Suppressor macrophage treated with lipopolysaccharide for 1 hour (primary cell): ENCODE measurements at places on chromosomes 4 and X.

GRCh38 chrX:81054904-81055303 is 146.8 kb downstream of the HMGN5 start:
- DNase-seq, result no peak

DNA sequence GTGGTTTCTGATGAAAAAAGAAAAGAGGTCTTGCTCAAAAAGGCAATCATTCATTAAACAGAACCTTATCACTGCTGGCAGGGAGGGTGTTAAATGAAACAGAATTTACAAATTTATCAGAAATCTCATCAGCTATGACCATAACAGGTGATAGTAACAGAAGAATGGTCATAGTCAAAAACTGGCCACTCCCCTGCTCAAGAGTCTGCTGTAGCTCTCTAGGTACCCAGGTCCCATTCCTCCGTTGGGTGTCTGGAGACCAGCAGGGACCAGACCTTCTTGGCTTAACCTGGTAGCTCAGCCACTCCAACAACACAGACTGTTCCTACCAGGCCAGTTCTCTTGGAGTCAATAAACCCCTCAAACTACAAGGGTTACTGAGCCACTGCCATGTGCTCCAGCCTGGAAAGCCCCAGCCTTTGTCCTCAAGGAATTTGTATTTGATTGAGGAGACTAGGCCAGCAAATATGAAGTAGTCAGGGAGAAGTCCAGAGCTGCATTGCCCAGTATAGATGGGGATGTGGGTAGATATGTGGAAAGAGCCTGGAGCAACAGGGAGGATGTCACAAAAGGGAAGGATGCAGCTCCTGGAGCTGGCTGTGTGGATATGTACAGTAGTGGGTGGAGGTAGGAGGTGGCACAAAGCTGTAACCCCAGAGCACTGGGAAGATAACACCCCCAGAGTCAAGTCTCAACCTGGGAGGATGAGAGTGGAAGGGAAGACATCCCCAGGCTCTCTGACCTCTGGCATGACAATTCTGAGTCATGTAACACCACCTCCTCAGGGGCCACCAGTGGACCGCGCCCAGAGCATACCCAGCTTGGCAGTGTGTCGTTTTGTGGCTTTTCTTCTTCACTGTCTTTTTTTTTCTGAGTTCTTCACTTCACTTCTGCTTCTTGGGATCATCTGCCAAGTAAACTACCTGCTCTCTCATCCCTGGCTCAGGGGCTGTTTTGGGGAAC is 21.9 kb downstream of the RASL11B start:
- peak; percentile 44 for DNase-seq

DNA sequence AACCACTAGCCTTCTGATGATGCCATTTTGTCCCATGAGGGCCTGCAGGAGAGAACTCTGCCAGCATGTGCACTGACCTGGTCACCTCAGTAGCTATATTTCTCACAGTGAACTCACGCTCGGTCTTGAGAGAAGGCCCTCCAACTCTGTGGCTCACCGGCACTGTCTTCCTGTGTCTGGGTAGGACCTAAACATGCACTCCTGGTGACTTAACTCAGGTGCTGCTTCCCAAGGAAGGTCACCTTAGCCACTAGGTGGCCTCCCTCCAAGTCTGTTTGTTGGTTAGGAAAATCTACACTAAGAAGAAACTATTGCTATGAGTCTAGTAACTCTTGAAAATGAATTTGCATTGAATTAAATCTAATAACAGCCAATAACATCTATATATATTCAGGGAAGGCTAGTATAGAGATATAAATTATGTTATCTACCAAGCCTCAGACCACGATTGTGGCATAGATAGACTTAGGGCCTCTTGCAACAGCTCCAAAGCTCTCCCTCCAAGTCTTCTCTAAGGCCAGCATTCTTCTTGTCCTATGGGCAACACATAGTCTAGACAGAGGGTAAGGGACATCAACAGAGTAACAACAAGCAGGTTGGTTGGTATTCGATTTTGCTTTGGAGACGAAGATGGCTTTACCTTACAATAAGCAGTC is 24.7 kb downstream of the TLR10 start:
- no peak for DNase-seq

DNA sequence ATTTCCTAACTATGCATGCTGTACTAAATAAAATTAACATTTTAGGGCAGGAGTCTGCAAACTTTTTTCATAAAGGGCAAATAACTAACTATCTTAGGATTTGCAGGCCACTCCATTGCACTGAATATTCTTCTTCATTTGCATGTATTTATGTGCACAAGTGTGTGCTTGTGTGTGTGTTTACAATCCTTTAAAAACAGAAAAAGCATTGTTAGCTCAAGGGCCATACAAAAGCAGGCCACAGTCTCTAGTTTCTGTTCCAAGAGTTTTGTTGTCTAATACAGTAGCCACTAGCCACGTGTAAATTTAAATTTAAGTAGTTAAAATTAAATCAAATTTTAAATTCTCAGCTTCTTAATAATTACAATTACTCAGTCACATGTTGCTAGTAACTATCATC is 621.8 kb downstream of the TMA16 start:
- no peak for DNase-seq

- DNase-seq, result no peak
Measured at GRCh38 chr4:159071178-159071968, 31.5 kb upstream of the RAPGEF2 start.

DNA sequence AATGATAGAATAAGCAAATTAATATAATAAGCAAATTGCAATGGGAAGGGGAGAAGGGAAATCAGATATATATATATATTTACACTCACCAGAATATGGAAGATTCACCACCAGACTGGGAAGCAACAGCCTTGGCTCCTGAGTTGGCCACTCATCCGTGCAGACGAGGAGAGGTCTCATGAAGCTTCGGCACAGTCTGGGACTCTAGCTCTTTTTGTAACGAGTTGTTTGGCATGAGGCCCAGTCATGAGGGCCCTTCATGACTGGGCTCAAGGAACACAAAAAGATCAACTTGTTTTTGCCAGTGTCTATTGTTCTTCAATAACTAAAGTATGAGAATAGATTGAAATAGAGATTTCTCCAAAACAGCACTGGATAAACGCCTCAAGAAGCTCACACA is 176.4 kb downstream of the ADGRA3 start:
- DNase-seq, result no peak

- peak; percentile 5 for DNase-seq
Measured at GRCh38 chrX:74924449-74925224, 615 bp downstream of the NEXMIF start.

DNA sequence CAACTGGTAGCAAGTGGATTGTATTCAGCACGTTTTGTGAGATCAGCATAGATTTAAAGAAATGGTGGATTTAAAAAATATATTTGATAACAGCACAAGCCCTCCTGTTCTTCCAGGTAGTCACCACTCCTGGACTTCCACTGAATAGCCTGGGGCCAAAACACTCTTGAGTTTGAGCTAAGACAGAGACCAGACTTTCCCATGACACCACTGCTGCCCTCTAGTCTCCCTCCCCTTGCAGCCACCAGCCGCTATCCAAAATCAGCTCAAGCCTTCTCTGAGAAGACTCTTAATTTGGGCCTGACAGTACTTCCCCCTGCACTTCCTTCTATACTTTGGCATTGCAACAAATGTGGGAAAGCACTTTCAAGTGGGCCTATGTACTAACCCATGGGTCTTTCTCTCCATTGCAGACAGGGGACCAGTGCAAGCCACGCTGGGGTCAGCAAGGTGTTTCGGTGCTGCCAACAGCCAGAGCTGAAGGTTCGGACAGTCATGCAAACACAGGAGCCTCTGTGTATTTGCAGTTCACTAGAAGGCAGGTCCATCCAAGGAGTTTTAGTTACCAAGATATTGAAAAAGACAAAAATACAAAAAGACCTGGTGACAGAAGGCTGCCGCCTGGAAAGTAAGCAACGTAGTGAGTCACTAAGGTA is 40.5 kb upstream of the KLHL13 start:
- no peak for DNase-seq

DNA sequence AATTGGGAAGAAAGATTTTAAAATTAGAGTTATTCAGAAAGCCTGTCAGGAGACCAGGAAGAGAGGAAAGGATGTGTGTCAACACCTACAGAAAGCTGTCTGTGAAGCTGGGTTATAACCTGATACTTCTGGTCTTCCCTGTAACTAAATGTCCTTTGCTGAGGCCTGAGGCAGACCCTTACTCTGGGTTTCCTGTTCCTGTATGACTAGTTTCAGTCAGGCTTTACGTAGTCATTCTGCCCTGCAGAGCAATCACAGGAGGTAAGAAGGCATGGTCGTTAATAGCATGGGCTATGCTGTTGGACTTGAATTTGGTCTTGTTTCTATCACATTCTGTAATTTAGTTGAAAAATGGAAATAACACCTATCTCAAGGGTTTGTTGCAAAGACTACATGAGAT is 110.5 kb upstream of the IGFBP7 start:
- no peak for DNase-seq

- DNase-seq, result no peak
Measured at GRCh38 chrX:87941841-87942240, 424.2 kb downstream of the KLHL4 start.

GRCh38 chrX:151151665-151152267 is 24.6 kb upstream of the GPR50 start:
- DNase-seq, result peak; percentile 48

- DNase-seq, result peak; percentile 14
Measured at GRCh38 chr4:967113-968104, 6.0 kb downstream of the DGKQ start.

DNA sequence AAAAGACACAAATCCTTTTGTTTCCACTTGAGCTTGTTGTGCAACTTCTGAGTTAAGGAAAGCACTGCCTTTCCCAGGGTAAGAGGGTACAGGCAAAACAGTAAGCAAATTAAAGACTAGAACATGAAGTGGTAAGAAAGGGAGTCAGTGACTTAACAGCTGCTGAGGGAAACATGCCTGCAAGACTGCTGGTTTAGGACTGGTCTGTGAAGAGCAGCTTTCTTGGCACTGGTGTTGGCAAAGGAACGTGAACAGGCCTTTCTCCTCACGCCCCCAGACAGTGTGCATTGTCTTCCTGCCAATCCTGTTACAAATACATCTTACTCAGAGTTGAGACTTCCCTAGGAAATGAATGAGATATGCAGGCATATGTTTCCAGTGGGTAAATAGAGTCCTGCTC is 2.6 kb downstream of the LHFPL1 start:
- DNase-seq, result no peak

GRCh38 chrX:18898492-18898891 is 85.4 kb downstream of the PHKA2 start:
- no peak for DNase-seq

DNA sequence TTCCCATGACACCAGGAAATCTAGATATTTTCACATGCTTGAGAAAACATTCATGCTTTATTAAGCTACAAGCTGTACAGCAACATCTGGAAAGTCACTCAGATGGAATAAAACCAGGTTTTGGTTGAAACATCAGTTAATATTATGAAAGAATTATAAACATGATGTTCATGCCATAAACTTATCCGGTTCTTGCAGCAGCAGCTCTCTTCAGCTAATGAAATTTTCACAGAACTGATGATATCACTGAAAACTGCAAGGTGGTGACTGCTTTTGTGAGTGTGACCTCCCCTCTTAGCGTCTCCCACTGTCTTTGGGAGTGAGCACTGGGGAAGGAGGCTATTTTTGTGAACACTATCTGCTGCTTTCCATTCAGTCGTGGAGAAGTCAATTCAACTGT is 56.9 kb downstream of the ARHGAP10 start:
- no peak for DNase-seq

DNA sequence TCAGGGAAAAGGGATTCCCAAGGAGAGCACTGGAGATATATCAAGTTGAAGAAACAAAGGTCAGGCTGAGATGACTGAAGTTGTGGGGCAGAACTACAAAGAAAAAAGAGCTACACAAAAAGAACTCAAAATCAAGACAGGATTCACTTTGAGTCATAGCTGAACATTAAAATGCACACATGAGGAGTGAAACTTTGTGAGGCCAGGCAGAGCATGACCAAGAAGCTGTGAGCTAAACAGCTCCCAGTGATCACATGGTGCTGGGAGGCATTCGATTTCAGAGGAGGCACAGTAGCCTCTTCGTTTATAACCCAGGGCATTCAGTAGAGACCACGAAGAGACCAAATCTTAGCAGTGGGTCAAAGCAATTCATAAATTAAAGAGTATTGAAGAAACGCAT is 145.3 kb downstream of the ATRX start:
- DNase-seq, result no peak

- no peak for DNase-seq
Measured at GRCh38 chrX:14832586-14832985, 40.3 kb downstream of the FANCB start.

- no peak for DNase-seq
Measured at GRCh38 chrX:107117993-107118321, 665 bp downstream of the RBM41 start.

GRCh38 chr4:21655031-21655430 is 293.5 kb downstream of the KCNIP4 start:
- no peak for DNase-seq

- DNase-seq, result no peak
Measured at GRCh38 chrX:148854306-148854705, 353.9 kb downstream of the AFF2 start.

DNA sequence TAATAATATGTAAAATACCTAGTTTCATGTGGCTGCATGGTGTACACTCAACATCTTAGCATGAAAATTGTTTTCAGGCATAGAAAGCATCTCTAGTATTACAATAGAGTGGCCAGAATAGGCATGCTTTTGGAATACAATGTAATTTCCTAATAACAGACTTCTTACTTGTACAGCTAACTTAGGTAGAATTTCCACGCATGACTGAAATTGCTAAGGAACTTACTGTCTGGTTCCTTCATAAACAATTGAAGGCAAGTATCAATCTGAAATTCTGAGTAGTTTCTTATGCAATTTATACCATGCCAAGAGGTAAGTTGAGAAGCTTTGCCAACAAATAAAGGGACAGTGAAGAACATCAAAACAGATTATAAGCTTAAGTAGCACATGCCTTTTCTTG is 26.7 kb downstream of the SULT1E1 start:
- no peak for DNase-seq

DNA sequence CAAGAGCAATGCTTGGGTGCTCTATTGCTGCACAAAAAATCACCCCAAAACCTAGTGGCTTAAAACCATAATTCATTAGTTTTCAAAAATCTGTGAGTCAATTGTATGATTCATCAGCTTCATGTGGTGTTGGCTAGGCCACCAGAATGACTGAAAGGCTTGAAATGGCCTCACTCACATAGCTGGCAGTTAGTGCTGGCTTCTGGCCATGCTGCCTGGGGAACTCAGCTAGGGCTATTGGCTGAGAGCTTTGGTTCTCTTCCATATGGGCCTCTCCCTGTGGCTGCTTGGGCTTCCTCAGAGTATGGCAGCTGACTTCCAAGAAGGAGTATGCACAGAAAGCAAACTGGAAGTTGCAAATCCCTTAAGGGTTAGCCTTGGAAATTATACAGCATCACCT is 3.1 kb upstream of the MTMR1 start:
- peak; percentile 30 for DNase-seq
